ENCODE measurements at places on chromosomes 1 and 21. TPM values are rescaled to one million over a fixed set of nuclear protein-coding genes. Genes with fewer than 3 reads are reported as not detected.

- peak; percentile 50 for DNase-seq
Observed at GRCh38 chr1:244836135-244836521, 670 bp downstream of the COX20 start.

- DNase-seq = no peak
Observed at GRCh38 chr1:77831976-77832711, 52.7 kb downstream of the MIGA1 start.

DNA sequence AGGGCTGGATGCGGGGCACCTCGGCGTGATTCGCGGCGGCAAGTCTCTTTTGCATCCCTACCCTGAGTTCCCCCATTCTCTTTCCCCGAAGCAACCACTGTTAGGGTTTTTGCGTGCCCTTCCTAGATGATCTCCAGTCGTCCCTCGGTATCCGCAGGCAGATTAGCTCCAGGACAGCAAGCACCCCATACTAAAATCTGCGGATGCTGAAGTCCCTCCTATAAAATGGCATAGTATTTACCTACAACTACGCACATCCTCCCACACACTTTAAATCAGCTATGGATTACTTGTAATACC is 22.8 kb upstream of the CFAP126 start:
- DNase-seq = no peak

GRCh38 chr1:53016705-53017104 is 45.3 kb upstream of the PODN start:
- DNase-seq = no peak

GRCh38 chr21:33286600-33287456 is 20.7 kb downstream of the IL10RB start:
- no peak for DNase-seq

GRCh38 chr1:236741753-236742152 is 53.3 kb upstream of the MTR start:
- DNase-seq = no peak

GRCh38 chr21:35138665-35139381 is 89.7 kb upstream of the RUNX1 start:
- no peak for DNase-seq

DNA sequence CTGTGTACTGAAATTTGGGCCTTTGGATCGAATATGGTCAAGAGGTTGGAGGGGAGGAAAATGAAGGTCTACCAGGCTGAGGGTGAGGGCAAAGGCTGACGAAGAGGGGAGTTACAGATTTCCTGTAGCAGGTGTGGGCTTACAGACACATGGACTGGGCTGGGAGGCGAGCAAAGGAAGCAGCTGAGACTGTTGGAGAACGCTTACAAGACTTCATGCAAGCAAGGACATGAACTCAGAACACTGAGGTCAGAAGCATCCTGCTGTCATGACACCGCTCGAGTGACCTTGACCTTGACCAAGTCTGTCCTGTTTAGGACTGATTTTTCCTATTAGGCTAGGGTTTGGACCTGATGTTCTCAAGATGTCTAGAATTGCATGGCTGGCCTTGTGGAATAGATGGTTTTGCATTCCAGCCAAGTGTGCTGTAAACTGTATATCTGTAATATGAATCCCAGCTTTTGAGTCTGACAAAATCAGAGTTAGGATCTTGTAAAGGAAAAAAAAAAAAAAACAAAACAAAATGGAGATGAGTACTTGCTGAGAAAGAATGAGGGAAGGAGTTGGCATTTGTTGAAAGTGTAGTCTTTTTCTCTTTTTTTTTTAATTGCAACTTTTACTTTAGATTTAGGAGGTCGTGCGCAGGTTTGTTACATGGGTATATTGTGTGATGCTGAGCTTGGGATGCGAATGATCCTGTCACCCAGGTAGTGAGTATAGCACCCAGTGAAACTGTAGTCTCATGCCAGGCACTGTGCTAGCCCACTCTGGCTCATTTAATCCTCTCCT is 5.8 kb downstream of the ELF3 start:
- no peak for DNase-seq

GRCh38 chr1:104905322-104905721 is 1155.6 kb downstream of the AMY1C start:
- no peak for DNase-seq

GRCh38 chr1:57551476-57551875 is 127.6 kb upstream of the DAB1 start:
- DNase-seq = no peak

DNA sequence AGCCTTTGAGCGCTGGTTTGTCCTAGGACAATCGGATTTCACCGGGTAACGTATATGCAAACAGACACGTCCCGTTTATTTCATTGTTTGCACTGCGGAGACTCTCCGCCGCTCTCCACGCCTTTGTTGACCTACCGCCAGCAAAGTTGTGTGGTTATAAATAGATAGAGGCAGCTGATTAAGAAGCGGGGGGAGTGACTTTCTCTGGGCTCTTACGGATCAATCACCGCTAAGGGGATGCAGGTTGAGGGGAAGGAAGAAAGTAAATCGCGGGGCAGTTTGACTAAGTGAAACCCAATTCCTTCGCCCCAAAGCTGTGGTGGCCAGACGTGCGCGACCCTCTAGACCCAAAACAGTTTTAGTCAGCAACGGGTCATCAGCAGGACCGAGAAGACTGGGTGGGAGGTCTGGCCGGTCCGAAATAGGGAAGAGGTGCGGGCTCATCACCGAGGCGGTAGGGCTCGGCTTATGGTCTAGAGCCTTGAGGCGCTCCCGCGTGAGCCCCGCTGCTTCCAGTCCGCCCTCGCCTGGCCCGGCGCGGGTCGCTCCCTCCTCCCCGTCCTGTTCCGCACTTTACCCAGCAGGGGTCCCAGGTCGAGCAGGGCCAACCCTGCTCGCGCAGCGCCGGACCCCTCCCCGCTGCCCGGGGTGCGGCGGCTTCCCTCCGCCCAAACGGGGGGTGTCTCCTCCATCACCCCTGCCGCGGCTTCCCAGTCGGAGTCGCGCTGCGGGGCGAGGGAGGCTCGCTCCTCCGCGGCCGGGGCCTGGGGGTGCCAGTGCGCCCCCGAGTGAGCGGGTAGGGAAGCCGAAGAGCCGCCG is 120.8 kb upstream of the RRP15 start:
- no peak for DNase-seq

DNA sequence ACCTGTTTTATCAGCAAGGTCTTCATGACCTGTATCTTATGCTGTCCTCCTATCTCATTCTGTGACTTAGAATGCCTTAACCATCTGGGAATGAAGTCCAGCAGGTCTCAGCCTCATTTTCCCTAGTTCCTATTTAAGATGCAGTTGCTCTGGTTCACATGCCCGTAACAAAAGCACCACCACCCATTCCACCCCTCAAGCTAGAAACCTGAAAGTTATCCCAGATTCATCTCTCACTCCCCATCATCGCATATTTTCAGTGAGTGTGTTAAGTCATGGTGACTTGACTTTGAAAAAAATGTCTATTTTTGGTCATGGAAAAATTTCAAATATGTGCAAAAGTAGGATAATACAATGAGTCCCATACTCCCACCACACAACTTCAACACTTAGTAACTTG is 11.7 kb downstream of the HMGN2 start:
- DNase-seq = no peak

DNA sequence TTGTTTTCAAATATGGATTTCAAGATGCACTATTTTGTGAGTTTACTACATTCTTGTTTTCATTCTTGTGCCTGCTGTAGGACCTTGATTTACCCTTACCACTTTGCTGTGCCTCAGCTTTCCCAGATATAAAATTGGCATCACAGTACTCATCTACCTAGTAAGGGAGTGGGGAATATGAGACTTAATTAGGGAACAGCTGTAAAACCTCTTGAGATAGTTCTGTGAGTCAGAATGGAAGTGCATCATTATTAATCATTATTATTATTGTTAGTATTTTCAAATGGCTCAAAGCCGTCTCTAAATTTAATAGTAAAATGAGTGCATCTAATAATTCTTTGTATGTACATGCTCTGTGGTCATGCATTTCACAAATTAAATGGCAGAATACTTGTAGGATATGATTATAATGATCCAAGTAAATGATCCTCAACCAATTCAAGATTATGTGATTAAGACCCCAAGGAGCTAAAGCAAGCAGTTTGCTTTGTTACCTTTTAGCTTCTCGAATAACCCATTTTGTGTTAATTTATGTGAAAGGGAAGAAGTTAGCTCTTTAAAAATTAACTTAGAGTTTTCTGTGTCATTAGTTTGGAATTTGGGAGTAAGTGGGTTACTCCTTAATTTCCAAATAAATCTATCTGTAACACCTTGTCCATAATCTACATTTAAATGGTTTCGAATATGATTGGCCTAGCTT is 155.4 kb downstream of the NFIA start:
- DNase-seq = no peak

- no peak for DNase-seq
Observed at GRCh38 chr1:115112496-115113375, 23.4 kb upstream of the TSPAN2 start.

DNA sequence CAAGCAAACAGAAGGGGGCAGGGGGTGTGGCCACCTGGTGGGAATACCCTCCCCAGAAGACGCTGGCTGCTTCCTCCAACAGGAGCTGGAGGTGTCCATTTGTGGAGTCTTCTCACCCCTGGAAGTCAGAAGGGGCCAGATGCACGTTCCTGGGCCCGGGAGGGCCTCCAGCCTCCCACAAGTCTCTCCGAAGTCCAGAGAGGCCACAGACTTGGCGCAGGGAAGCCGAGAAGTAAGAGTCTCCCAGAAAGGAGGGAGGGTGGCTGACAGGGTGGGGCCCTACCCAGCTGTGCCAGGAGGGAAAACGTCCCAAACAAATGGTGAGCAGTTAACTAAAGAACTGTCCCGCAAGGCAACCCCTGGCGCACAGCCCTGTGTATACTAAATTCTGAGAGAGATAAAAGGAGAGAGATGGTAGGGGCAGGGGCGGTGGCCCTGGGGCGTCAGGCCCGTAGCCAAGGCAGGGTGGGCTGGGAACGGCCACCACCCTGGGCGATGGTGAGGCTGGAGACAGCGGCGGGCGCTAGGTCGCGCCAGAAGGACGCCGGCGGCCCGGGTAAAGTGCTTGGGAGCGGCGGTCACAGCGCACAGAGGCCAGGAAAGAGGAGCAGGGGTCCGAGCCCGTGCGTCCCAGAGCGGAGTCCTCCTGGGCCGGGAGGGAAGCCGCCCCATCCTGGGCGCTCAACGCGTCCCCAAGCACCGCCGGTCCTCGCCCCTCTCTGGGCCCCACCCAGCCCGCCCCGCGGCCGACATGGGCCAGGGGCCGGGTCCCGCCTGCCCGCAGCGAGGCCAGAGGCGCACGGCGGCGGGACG is 1.2 kb downstream of the CHD5 start:
- no peak for DNase-seq

DNA sequence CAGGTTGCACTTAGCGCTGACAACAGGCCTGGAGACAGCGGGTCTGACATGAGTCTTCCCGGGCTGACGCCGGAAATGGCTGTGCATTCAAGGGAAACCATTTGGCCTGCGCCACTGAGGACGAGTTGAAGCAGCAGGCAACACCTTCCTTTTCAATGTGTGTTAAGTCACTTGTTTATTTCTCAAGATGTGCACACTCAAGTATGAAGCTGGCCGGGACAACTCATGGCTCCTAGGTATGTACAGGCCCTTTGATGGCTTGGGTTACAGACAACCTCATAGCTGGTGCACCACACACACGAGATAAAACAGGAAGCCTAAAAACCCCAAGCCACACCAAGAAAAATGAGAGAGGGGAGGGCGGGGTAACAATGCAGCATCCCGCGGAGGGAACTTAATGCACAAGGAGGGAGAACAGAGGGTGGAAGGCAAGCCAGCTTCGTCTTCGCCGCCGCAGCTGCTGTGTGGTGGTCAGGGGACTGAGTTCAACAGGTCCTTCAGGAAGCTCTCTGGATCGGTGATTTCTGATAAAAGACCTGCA is 118.0 kb upstream of the IFFO2 start:
- no peak for DNase-seq

- no peak for DNase-seq
Observed at GRCh38 chr1:232184561-232185530, 445.1 kb downstream of the SIPA1L2 start.

DNA sequence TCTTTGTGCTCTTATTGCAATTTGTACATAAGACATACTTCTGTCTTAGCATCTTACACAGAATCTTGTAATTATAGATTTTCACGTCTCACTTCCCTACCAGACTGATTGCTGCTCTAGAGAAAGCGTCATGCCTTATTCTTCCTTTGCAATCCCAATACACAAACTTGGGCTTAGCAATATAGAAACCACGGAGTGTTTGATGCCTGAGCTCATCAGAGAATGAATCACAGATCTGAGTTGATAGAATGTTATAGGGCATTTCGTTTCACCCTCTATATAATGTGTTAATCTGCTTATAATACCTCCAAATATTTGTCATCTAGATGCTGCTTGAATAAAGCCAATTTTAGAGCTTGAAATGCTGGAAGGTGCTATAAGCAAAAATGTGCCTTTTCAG is 6.6 kb downstream of the FMO1 start:
- no peak for DNase-seq

DNA sequence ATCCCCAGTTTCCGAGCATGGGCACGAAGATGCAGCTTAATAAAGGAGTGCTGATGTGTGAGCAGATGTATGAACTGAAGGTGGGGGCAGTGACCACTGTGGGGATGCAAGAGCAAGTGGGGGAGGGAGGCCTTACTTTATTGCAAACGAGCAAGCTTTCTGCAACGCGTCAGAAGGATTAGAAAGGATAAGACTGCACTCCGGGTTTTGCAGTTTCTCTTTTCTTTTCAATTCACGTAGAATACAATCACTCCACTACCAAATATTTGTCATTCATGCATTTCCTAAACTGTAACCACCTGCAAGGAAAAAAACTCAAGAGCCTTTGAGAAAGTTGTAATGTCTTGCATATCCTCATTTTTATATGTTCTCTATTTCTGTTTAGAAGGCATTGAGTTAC is 4.3 kb upstream of the OR2C3 start:
- no peak for DNase-seq

- DNase-seq = no peak
Observed at GRCh38 chr21:41319273-41319672, 2.7 kb downstream of the FAM3B start.

GRCh38 chr1:160629286-160630210 is 17.3 kb downstream of the SLAMF1 start:
- DNase-seq = no peak

Gene SEMA6C
- total RNA-seq = 21.4 TPM

Gene RGS13
- not detected for total RNA-seq

Gene SPRR3
- total RNA-seq = not detected

Gene HLX
- total RNA-seq = 1.00 TPM

Gene TTC24
- total RNA-seq = not detected

Gene GUCA2B
- total RNA-seq = not detected

Gene SMCP
- total RNA-seq = not detected

Gene CLCA1
- total RNA-seq = 0.54 TPM

Gene IL22RA1
- not detected for total RNA-seq
